ENCODE measurements at places on chromosomes 2 and 18.

GRCh38 chr2:15968280-15969178, 28.2 kb downstream of the MYCN start:
- no peak for DNase-seq

GRCh38 chr18:310042-310441, 42.2 kb upstream of the THOC1 start:
- DNase-seq = no peak

DNA sequence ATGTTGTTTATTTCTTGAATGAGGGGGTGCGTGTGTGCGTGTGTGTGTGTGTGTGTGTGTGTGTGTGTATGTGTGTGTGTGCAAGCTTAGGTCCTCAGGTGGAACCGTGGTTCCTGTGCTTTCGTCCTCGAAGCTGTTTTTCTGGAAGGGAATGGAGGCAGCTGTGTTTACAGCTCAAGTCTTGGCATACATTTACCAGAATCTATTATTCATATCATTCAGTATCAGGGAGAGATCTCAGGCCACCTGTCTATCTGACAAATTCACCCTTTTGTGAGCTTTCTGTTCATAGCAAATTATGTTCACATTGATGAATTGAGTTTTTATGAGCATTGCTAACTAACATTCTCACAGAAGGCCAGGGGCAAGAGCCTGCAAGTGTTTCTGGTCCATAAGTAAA, 550.4 kb downstream of the ARHGAP15 start:
- DNase-seq = no peak

GRCh38 chr2:190094316-190094871, 31.9 kb upstream of the MSTN start:
- DNase-seq = no peak

DNA sequence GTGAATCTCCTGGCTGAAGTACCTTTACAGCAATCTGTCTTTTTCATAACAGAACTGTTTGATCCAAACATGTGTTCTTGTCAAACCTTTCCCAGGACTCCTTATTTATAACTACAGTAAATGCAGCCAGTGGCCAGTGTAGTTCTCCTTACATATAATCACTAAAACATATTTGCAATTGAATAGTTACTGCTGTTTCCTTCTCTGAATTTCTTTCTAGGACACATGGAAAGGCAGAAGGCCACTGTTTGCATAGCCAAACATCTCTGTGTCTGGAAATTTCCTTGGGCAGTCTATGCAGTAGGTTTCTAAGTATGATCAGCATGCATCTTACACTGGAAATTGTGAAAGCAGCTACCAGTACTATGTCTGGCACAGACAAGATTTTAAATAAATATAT, 57.4 kb upstream of the COL3A1 start:
- no peak for DNase-seq

GRCh38 chr2:172697296-172697695, 38.3 kb upstream of the RAPGEF4 start:
- DNase-seq = no peak

GRCh38 chr18:34730774-34731173, 20.7 kb downstream of the DTNA start:
- DNase-seq = no peak

DNA sequence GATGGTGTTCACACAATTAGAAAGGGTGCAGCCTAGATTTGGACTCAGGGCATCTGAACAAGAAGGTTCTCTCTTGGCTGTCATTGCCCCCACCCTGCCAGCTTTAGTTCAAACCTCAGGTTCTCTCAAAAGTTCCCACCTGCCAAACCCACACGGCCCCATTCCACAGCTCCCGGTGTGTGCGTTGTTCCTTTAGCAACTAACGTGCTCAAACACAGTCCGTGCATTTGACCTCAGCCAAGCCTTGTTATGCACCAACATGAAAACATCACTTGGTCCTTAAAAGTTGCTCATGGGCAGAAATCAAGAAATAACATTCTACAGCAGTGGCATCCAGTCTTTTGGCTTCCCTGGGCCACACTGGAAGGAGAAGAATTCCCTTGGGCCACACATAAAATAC, 32.0 kb downstream of the LOXHD1 start:
- no peak for DNase-seq

- no peak for DNase-seq
Measured at GRCh38 chr2:198282061-198282460, 477.7 kb downstream of the PLCL1 start.

GRCh38 chr2:19711470-19712372, 190.1 kb downstream of the TTC32 start:
- no peak for DNase-seq

DNA sequence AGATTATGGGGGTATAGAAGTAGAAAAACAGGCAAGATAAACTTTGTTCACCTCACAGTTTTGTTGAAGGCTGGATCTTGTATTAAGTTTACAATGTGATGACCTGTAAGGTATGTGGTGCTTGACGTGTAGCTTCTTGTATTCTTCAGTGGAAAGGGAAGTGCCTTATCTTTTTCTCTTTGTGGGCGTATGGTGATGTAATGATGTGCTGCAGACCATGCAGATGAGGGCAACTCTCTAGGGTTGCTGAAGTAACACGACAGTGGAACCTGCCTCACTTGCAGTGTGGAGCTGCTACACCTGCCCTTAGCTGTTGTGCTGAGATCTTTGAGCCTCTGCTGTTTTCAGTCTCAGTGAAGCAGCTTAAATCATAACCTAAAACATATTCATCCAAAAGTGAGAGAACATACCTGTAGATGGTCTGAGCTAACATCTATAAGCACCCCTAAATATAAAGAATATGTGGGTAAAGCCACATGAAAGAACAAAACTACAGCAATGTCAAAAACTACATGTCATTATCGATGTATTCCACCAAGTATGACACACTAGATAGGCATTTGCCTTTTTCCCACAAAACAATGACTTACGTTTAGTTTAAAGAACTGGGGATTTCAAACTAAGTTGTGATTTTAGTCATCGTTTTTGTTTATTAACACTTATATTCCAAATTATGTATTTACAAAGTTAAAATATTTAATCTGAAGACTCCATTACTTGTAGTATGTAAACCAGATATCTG, 1144.1 kb downstream of the CNTNAP5 start:
- DNase-seq = no peak

GRCh38 chr2:115124817-115125216, 682.4 kb downstream of the DPP10 start:
- DNase-seq = no peak

DNA sequence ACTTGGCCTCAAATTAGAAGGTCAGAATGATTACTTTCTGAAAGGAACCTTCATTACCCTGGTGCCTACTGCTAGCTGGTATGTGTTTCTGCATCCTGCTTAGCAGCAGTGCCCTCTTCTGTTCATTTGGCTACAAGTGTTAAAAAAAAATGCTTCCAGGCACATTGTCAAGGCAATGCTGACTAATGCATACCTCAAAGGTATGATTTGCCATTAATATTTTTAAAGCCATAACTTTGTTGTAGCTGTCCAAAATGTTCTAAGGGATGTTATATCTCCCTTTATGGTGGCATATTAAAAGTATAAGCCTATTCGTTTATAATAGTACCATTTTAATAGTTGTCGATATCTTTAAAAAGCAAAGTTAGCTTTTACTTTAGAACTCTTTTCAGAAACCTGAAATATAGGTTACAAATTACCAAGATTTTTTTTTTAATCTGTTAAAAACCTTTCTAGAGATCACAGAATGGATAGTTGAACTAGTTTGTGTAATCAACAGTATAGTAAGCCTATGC, 52.0 kb upstream of the FAM171B start:
- peak; percentile 41 for DNase-seq

DNA sequence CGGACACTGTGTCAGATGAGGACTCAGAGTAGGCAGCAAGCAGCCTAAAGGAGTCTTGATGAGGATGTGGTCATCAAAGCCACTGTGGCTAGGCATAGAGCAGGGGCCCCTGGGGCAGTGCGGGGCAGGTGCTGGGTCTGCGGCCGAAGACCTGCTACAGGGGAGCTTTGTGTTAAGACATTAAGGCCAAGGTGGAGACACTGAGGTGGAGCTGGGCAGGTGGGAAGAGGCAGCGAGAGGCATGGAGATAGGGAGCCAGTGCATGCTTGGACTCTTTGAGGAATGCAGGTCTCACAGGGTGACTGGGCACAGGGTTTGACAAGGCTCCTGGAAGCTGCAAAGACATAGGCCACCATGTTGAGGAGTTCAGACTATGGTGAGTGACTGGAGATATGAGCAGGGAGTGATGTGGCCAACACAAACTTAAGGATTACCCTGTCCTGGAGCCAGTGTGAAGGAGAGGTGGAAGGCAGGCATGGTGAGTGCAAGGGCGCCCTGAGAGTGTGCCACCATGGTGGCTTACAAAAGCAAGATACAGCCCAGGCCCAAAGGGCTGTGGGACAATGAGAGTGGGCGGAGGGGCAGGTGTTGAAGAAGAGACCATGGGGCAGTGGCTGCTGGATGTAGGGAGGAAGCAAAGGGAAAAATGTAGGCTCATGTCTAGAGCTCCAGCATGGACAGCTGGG, 450.9 kb upstream of the HS6ST1 start:
- no peak for DNase-seq

DNA sequence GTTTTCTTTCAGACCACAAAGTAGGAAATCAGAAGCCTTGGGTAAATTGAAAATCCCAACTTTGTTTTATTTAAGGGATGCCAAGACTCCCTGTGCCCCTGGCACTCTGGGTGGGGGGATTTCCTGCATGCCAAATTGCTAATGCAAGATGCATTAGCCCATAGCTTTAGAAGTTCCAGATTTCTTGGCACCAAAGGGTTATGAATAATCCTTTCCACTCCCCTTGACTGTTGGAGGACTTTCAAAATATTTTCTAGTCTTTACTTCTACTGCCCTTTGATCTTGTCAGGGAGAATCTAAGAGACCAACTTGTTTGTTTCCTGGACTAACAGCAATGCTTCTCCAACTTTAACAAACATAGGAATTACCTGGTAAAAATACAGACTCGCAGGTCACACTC, 81.8 kb upstream of the TGIF1 start:
- no peak for DNase-seq

DNA sequence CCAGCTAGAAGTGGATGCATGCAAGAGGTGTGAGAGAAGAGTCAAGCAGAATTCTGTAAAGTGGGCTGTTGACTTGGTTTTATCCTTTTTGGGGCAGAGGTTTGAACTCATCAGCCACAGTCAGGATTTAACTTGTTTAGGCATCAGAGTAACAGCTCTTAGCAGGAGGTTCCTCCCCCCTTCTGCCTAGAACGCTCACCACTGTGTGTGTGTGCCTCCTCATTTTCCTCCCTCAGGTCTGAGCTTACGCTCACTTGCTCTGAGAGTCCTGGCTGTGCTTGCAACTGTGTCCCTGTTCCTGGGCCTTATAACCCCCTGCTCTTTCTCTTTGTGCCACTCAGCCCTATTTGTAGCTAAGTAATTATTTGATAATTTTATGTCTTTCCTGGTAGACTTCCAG, 167.9 kb downstream of the TMEM182 start:
- DNase-seq = no peak

DNA sequence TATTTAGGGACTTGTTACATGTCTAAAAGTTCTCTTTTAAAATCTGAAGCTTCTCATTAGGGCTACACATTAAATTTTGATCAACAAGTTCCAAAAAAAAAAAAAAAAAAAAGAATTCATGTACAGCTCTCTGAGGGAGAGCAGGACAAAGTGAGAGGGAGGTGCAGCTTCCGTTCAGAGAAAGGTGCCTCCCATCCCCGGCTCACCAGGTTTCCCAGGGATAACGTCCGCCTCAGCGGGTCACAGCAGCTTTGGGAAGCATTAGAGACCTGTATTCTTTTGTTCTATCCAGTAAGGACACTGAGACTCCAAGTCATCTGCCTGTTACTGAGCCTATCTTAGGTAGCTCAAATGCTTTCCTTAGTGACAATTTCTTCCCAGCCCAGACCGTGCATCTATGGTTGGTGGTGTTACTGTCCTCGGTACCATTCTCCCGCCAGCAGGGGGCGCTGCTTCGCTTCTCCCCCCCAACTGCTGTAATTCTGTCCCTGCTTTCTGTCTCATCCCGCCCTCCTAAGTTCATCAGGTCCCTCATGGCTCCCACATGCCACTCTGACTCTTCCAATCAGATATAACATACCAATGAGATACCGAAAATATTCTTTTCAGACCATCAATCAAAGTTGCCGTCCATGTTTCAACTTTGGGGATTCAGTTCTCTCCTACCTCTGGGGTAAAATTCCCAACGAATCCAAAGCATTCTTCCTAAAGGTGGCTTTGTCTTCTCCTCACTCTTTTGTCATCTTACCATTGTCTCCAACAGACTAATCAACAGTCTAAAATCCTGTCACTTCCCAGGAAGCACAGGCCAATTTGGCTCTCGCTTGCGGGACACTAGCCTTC, 466.5 kb downstream of the METTL4 start:
- peak; percentile 6 for DNase-seq

- DNase-seq = no peak
Measured at GRCh38 chr2:28048341-28048740, 157.8 kb downstream of the BABAM2 start.

GRCh38 chr2:16430846-16431245, 234.8 kb downstream of the CYRIA start:
- no peak for DNase-seq

GRCh38 chr2:27920148-27920885, 29.8 kb downstream of the BABAM2 start:
- no peak for DNase-seq

DNA sequence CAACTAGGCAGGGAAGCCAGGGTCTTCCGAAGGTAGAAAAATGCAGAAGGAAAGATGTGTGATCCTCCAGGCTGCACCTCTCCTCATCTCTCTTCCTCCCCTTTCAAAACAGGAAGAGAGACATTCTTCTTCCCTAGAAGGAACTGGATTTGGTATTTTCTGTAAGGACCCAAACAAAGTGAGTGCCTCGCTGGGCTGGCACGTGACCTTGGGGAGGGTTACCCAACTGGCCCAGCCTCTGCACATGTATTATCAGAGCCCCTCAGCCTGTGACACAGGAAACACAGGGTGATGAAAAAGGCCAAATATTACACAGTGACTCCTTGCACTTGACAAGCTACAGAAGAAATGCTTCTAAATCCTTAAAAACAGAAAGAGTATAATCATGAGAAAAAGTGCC, 2.3 kb downstream of the HJURP start:
- no peak for DNase-seq

DNA sequence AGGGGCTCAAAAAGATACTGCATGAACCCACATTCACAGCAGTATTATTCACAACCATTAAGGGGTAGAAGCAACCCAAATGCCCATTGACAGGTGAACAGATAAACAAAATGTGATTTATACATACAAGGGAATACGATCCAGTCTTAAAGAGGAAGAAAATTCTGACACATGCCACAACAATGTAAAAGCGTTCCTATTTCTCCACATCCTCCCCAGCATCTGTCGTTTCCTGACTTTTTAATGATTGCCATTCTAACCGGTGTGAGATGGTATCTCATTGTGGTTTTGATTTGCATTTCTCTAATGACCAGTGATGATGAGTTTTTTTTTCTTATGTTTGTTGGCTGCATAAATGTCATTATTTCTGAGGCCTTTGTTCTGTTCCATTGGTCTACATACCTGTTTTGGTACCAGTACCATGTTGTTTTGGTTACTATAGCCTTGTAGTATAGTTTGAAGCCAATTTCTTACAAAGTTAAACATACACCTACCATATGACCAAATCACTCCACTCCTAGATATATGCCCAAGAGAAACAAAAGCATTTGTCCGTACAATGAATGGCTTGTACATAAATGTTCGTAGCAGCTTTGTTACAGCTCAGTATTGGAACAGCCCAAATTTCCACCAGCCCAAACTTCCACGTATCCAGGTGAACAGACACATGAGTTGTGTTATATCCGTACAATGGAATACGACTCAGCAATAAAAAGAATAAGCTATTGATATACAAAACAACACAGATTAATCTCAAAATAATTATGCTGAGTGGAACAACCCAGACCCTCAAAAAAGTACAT, 85.1 kb downstream of the TMEM131 start:
- no peak for DNase-seq
